HS-5 (cell line): ENCODE measurements at places on chromosomes 3 and 15.

- DNase-seq = no peak
Observed at GRCh38 chr15:35440265-35440664, 105.7 kb downstream of the DPH6 start.

GRCh38 chr3:195307711-195308110 lies 36.8 kb upstream of the XXYLT1 start:
- DNase-seq = no peak

DNA sequence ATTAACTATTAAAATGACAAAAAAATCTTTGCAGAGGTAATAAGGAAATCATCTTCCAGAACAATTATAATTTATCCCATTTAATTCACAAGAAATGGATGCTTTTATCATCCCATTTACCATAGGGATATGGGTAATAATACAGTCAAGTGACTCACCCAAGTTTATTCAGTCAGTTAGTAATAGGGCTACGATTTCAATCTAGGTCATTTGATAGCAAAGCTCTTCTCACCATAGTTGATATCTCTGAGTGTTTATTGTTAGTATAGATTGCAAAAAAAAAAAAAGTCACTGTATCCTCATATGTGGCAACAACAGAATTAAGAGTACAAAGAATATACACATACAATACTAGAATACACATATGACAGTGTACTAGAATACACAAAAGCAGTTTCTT lies 797.1 kb downstream of the ROBO1 start:
- no peak for DNase-seq

GRCh38 chr15:70018646-70019600 lies 78.8 kb downstream of the TLE3 start:
- no peak for DNase-seq

- no peak for DNase-seq
Observed at GRCh38 chr3:42612928-42613327, 12.4 kb downstream of the NKTR start.

DNA sequence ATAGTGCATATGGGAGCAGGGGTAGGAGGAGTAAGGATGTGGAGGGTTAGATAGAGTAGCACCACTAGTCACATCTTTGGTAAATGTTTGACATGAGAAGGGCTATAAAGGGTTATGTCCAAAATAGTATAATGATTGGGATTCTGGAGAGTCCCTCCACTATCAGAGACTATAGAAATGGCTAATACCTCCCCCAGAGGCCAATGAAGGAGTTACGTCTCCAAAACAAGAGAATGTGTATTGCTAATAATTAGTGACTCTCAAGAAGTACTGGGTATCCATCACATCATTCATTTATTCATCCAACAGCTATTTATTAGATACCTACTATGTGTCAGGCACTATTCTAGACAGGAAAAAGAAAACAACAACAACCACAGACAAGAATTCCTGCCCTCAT lies 203.7 kb upstream of the UMPS start:
- DNase-seq = no peak

- DNase-seq = peak; percentile 28
Observed at GRCh38 chr3:194404365-194405140, 5.5 kb upstream of the GP5 start.

DNA sequence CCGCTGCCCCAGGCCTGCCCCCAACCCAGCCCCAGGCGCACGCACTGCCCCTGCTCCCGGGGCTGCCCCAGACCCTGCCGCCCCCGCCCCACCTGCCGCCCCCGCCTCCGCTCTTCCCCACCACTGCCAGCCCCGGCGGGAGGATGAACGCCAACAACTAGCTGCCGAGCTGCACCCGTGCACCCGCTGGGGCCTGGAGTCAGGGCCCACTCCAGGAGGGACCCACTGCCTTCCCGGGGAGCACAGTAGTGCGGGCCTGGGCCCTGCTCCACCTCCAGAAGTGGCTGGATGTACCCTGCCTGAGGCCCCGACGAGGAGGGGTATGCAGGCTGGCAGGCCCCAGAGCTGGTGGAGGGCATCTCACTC lies 10.9 kb downstream of the ZBTB47 start:
- no peak for DNase-seq

DNA sequence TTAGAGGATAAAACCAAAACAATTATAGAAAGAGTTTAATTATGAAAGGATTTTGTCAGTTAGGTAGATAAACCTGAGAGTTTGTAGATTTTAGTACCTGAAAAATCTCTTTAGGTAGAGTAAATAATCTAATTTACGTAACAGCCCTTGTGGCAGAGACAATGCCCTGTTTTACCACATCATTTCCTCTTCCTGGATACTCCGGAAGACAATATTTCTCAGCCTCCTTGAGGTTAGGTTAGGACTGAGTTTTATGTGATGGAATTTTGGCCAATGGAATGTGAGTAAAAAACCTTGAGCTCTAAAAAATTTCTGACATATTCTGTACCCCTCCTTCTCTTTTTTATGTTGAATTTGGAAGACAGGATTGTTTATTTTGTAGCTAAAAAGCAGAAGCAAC lies 50.7 kb upstream of the TPRG1 start:
- DNase-seq = no peak

DNA sequence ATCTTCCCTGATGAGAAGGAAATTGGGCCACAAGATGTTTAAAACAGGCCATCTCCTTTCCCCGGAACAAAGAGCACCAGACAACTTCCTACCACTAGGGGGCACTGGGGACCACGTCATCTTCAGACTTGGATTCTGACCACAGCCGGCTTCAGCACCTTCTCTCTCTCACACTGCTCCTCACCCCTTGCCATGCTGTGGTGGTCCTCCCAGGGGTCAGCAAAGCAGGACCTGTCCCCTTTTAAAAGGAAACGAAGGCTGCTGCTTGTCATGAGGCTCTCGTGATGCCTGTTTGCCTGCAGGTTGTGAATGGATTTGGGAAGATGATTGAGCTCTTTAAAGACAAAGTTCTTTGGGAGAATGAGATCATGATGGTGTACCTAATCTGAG lies 16.2 kb downstream of the RFT1 start:
- DNase-seq = peak; percentile 52

DNA sequence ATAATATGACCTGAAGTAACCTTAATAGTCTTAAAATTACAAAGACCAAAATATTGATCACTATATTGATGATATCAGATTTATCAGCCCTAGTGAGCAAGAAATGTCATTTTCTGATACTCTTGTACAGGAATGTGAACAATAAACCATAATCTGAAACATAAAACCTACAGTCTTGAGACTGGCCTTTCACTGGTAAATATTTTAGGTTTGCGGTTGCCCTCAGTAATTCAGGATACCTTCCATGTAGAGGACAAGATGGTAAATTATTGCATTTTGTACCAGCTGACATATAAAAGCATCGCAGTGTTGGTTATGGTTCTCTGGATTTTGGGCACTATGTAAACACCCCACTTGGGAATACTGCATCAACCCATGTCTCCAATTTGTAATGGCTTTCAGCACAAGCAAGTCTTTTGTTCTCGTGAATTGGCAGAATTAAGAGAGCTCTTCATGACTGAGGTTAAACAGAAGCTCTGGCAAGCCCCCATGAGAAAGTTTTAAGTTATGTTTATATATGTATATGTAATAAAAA lies 128.5 kb downstream of the LMLN start:
- DNase-seq = no peak

DNA sequence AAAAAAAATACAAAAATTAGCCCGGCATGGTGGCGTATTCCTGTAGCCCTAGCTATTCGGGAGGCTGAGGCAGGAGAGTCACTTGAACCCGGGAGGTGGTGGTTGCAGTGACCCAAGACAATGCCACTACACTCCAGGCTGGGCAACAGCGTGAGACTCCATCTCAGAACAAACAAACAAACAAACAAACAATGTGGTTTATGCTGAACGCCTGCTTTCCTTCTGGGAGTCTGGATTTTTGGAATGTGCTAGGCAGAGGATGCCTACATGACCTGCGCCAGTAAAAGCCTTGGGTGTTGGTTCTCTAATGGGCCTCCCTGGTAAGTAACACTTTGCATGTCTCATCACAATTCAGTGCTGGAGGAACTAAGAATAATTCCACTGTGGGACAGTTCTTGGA lies 43.5 kb downstream of the PCNP start:
- no peak for DNase-seq

DNA sequence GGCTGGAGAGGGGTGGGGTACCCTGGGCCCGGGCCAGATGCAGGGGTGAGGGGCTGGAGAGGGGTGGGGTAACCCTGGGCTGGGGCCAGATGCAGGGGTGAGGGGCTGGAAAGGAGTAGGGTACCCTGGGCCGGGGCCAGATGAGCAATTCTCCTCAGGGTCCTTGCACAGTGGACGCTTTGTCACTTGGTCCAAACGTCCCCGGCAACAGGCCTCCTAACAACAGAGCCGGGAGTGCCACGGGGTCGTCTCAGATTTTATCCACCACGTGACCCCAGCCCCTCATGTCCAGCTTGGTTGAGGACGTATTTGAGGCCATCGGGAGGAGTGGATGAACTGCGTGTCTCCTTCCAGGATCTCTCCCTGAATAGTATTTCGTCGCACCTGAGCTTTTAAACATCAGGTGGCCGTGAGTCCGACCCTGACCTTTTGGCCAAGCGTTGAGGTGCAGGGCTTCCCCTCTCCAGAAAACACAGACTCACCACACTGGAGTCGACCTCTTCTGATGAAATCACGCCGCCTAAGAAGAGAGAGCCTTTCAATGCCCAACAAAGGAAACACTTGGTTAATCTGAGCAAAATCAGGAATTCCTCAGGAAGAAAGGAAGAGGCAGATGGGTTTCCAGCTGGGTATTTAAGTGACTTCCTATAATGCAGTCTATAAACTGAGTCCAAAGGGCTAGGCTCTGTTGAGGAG lies 12.8 kb upstream of the LRRC15 start:
- no peak for DNase-seq

DNA sequence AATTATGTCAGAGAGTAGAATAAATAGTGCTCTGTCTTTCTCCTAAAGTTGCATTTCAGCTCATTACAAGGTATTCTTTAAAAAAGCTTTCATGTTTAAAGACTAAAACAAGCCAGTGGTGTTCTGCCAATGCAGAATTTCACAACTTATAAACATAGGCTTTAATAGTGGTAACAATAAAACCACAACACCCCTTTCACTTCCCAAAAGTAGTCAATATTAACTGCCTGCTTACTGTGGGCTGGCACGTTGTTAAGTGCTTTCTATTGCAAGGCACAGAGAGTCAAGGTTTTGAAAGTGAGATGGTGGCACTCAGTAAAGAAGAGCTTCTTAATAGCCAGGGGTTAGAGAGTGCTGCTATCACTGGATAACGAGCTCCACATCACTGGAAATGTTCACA lies 8.4 kb upstream of the RTP1 start:
- DNase-seq = no peak

DNA sequence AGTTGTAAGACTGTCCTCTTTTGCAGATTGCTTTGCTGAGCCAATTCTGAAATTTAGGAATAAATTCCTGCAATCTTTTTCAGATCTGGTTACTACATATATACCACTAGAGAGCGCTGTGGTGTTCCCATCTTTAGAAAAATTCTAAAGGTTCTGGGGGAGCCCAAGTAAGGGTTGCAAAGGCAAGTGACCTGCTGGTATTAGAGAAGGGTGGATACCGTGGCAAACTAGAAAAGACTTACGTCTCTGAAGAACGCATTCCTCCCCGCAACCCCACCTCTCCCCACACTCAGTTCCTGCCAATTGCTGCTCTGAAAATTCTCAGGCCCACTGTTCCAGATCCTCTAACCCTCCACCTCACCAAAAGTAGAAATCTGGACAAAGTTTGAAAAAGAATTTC lies 48.5 kb downstream of the EFHB start:
- DNase-seq = no peak

DNA sequence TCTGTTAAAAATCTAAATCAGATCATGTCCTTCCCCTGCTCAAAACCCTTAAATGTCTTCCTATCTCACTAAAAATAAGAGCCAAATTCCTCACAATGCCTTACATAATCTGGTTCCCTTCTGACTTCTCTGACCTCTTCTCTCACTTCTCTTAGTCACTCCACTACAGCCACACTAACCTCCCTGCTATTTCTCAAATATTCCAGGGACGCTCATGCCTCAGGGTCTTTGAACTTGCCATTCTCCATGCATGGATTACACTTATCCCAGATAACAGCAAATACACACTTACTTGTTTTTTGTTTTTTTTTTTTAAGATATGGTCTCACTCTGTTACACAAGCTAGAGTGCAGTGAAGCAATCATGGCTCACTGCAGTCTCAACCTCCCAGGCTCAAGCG lies 8.5 kb downstream of the TP53BP1 start:
- no peak for DNase-seq

- DNase-seq = no peak
Observed at GRCh38 chr3:46495901-46496456, 1.8 kb upstream of the RTP3 start.

DNA sequence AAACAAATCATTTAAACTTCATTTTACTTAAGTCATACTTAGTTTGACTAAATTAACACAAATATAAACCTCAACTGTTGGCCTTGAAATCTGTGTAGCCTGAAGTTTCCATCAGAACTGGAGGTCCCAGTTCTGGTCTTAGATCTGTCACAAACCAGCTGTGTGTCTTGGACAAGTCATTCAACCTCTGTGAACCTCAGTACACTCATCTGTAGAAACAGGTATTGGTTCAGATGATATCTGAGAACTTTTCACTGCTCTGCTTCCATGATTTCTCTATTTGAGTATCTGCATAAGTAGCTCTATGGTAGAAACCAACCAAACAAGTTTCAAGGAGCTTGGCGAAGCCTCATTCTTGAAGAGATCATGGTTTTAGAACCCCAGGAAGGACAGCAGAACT lies 60.4 kb upstream of the SLC2A2 start:
- DNase-seq = no peak

DNA sequence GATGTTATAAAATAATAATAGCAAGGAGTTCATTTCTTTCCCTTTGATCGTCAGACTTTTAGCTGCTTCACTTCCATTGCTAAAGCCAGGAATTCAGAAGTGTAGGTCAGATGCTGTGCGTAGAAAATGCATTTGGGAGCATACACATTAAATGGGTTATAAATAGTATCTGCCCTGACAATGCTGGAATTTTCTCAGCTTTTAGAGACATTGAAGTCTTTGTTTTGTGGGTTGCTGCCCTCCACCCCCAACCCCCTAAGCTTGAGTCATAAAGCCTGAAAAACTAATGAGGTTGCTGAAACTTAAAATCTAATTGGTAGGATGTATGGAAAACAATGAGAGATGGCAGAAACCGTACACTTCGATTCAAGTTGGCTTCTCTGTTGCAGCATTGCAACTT lies 81.9 kb downstream of the MITF start:
- DNase-seq = no peak

- no peak for DNase-seq
Observed at GRCh38 chr3:151347432-151347831, 18.1 kb upstream of the P2RY13 start.

- no peak for DNase-seq
Observed at GRCh38 chr15:48072941-48073340, 47.8 kb upstream of the SLC24A5 start.
